Stimulated activated CD8-positive, alpha-beta memory T cell treated with anti-CD3 and anti-CD28 coated beads, Interleukin-7, amount 100 ng/mL, for 48 hours (primary cell): ENCODE measurements at places on chromosomes 12 and 14.

GRCh38 chr14:50116966-50117365, 594 bp upstream of the VCPKMT start:
- DNase-seq: no peak

DNA sequence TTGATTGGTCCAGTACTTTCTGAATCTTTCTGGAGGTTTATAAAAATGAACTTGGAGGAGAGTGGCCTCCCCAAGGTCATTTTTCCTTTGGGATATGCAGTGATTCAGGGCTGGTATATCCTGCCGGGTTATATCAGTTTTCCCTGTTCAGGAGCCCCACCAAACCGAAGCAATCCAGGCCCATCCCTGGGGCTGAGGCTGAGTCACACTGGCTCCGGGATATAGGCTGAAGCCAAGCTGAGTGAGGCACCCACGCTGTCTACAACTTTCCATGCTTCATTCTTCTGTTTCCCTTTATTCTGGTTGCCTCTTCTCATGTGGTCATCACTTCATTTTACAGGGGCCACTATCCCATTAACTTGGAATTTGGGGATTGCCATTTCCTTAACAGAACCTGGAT, 3.4 kb downstream of the SSPN start:
- no peak for DNase-seq

DNA sequence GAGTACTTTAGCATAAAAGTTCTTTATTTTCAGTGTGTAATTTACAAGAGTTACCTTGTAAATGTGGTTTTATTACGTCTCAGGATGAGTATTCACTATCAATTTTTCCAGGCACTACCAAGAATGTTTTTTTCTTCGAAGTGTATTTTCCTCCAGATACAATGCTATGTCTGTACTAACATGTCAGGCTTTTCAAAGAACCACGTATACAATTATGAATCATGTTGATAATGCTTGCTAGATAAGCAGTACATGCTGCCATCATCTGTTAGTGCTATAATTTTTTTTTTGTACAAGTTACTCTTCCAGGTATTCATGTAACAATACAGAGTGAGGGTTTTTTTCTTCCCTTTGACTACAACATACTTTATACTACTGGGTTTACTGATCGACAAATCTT, 5.6 kb upstream of the KANSL2 start:
- DNase-seq: no peak

GRCh38 chr14:101933209-101933608, 31.2 kb upstream of the DYNC1H1 start:
- DNase-seq: no peak

DNA sequence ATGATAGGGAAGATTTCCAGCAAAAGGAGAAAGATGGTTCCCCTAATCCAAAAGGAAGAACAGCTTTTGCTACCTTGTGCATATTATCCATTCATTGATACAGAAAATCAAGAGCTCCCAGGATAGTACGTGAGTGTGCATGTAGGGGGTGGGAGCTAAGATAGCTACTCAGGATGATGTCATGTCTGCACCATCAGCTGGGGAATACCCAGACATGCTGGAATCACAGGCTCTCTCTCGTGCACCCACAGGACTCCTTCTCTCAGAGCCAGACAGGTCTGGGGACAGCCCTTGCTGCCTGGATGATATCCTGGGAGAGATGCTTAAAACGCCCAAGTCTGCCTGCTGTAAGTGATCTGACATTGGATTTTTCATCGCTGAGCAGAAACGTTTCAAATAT, 38.9 kb downstream of the FOXN3 start:
- no peak for DNase-seq

DNA sequence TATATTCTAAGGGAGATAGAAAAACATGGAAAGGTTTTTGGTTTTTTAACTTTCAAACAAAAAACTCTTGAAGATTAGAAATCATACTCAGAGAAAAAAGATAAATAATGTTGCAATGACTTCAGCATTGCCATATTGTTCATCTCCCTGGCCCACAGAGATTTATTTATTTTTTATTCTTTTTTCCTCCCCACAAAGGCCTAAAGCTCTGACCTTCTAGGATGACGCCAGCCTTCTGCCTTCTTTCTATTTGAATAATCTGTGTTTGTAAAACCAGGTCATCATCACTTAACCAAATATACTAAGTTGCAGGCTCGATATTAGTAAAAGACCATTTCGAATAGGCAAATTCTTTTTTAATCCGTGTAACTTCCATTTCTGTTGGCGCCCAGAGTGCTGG, 4.4 kb upstream of the DCP1B start:
- no peak for DNase-seq

GRCh38 chr12:121693155-121693687, 19.3 kb upstream of the TMEM120B start:
- no peak for DNase-seq

DNA sequence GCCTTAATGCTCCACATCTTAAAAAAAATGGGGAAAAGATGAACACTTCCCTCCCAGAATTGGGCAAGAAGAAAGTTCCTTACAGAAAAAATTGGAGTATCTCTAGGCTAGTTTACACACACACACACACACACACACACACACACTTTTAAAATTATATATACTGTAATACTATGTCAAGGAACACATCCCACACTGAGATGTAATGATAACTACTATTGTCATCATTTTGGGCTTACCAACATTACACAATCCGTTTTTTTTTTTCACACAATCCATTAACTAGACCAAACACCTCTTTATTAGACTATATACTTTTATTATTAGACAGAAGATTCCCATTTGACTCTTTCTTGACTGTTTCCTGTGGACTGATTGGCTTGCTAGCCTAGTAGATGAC, 2.5 kb downstream of the LTBR start:
- no peak for DNase-seq

GRCh38 chr14:50805396-50805795, 25.6 kb downstream of the NIN start:
- no peak for DNase-seq

DNA sequence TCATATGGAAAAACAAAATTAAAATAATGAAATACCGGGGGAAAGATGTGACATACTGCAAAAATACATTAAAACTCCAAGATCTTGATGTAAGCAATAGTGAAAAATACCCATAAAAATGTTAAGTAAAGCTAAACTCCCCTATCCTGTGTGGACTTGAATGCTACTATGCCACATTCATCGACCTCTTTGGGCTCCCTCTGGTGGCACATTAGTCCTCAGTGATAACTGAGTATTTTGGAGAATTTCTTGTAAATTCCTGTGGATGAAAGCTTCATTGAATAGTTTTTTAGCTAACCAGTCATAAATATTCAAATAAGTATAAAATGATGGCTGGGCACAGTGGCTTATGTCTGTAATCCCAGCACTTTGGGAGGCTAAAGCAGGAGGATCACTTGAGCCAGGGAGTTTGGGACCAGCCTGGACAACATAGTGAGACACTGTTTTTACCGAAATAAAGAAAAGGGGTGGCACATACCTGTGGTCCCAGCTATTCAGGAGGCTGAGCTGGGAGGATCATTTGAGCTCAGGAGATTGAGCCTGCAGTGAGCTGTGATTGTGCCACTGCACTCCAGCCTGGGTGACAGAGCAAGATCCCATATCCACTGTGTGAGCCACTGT, 42.4 kb upstream of the SGPP1 start:
- DNase-seq: no peak

DNA sequence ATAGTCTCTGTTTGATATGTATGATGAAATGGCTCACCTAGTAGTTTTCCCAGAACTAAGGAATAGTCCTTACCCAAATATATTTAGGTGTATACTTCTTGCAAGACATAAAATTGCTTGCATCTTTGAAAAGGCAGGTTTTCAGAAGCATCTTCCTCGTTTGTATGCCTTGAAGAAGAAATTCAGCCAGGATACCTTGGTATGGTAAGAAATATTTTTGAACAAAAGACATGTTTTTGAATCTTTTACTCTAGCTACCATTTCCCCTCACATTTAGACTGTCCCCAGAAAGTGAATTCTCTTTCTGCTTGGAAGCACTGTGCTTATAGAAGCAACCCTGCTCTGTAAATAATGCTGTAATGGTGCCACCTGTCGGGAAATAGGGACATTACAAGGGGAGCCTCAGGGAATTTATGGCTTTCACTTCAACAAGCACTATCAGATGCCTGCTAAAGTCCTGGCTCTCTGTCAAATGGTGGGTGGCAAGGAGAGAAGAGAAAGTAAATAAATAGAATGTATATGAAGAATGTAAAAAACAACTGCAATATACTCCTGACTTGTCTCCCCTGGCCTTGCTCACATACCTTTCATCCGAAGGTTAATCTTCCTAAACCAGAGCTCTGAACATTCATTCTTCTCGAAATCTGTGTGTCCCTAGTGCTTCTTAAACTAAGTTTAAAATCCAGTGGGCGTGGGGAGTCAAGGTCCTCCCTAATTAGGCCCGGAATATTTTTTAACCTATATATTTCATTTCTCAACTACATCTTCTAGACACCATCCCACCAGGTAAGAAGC, 6.1 kb downstream of the CCDC184 start:
- no peak for DNase-seq
